ENCODE measurements at places on chromosomes 1 and 21.

DNA sequence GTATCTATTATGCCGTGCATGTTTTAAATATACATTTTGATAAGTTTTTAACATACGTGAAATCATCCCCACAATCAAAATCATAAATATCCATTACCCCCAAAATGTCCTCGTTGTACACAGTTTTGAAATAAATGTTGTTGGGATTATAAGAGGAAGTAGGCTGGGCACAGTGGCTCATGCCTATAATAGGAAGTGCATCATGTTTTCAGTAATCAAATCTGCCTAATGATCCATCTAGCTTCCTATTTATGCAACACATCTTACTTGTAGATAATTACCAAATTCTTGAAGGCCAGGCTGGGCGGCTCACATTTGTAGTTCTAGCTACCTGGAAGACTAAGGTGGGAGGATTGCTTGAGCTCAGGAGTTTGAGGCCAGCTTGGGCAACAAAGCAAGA lies 15.0 kb upstream of the IFNGR2 start:
- no peak for DNase-seq

GRCh38 chr1:100806601-100807000 lies 87.1 kb downstream of the VCAM1 start:
- DNase-seq: no peak

DNA sequence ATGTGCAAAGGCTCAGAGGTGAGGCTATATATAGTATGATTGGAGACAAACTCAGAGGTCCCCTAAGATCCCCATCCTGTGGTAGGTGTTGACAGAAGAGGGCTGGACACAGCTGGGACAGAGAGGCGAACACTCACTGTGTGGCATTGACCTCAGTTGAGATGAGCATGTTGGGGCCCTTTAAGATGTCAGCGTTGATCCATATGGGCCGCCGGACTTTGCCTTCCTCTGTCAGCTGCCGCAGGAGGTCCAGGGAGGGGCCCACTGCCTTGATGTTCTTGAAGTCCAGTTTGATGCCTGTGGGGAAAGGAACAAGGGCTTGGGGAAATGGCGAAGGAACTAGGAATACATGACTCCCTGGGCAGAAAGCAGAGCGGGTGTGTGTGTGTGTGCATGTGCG lies 8.8 kb downstream of the FAM151A start:
- no peak for DNase-seq

GRCh38 chr1:64426681-64427080 lies 43.2 kb upstream of the CACHD1 start:
- DNase-seq: no peak

DNA sequence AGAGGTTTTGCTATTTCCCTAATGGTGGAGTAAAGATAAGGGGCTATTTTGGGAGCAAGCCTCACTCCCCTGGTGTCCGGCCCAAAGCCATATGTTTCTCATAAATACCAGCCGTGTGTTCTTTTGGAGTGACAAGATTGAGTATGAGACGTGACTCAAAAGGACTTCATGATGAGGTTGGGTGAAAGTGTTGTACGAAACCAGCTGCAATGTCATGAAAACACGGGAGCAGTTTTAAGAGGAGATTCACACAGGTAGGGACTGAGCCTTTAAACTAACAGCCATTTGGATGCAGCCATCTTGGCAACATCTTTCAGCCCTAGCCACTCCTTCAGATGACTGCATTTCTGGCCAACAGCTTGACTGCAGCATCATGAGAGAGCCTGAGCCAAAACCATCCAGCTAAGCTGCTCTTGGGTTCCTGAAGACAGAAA lies 532.3 kb upstream of the USP24 start:
- DNase-seq: no peak

GRCh38 chr1:10834770-10835412 lies 38.4 kb upstream of the CASZ1 start:
- DNase-seq: no peak

GRCh38 chr1:17119076-17119772 lies at the start of gene PADI2:
PADI2 (minus strand) TSS chr1:17119451; CDS start chr1:17119371, 80 bp downstream.
- no peak for DNase-seq

DNA sequence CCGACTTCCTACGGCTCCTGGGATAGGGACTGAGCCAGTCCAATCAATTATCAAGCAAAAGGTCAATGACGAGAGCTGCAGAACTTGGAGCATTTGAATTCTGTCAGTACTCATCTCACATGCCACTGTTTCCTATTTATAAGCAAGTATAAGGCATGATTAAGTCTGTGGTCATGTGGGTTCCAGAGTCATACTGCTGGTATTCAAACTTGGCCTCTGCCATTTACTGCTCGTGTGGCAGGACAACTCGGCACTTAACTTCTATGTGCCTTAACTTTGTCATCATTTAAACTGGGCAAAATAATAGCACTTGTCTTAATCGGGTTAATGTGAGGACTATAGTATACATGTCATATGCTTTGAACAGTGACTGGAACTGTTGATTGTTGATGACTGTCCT lies 44.9 kb upstream of the TNFSF18 start:
- no peak for DNase-seq

DNA sequence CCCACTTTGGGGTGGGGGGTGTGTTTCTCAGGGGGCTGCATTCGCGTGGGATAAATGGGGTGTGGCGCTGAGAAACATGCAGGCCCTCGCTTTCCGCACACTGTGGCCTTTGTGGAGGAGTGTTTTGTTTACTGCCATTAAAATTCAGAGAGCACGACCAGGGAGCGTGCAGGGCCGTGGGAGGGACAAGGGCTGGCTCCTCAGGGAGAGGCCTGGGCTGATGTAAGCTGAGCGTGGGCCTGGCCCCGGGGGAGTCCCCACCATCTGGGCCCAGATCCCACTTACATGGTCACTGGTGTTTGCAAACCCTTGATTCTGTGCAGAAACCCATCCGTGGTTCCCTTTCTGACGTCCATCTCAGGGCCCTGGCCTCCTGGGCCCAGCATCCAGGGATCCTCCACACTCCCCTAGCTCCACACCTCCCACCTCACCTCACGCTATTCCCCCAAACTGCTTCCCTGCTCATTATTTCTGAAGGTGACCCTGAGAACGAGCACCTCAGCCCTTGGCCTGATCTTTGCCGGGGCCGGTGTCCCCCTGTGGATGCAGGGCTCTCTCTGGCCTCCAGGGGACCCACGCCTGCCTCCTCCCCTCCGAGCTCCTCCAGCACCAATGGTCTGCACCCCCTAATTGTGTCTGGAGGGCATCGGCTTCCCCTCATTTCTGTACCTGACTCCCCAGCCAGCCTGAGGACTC lies 92.5 kb upstream of the SIM2 start:
- no peak for DNase-seq

DNA sequence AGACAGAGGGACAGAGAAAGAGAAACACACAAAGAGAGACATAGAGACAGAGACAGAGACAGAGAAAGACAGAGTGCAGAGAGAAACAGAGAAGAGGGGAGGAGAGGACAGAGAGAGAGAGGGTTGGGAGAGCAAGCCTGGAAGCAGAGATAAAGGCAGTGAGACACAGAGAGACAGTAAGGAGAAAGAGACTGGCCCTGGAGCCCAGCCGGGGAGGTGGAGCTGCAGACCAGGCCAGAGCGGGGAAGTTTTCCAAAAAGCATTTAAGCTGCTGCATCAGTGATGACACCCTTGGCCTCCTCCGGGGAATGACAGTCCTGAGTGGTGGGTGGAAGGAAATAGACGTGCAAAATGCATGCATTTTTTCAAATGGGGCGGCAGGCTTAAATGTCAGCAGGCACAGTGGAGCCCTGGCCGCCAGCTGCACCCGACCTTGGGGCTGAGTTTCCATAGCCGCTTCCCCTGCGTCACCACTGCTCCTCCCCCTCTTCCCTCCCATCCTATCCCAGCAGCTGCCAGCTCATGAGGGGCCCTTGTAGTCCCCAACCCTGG lies 95.4 kb upstream of the KLHDC7A start:
- DNase-seq: no peak

GRCh38 chr21:34807881-34808568 lies 139.2 kb downstream of the CLIC6 start:
- no peak for DNase-seq

DNA sequence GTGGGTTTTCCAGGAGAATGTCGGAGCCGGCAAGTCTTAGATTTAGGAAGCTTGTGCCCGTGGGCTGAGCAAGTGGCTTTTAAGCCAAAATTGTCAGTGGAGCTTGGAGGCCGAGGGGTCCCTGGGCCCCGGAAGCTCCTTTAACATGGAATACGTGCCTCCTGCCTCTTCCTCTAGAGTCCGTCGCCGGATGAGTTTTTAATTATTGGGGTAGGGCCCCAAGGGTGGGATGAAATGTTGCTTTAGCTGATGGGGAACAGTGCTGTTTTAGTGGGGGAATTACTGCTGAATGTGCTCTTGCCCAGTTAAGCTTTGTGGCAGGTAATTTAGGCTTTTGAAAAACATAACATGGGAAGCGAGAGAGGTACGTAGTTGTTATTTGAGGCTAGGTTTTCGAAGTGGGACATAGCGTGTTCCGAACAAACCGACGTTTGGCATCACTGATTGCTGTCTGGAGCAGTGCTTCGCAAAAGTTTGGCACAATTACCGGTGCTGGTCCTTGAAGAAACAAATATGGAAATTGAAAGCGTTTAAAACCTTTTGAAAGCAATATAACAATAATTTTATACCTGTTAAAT lies 786 bp downstream of the RPL5 start:
- no peak for DNase-seq

DNA sequence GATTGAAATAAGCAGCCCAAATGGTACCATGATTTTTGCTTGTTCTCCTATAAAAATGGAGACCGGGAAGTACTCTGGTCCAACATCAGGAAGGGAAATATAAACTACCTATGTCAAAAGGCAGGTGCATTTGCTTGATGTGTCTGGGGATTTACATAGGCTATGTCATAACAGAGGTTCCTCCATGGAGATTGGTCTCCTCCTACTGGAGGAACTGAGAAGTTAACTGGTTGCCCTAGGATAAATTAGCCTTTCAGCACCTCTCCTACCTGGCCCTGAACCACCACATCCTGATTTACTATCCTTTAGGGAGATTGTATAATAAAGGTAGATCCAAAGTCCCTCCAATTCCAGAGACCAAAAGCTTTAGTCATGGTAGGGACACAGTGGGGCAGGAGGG lies 1109.3 kb upstream of the B3GALT2 start:
- peak; percentile 5 for DNase-seq

- DNase-seq: no peak
These were observed 20.7 kb downstream of the LGR6 start for GRCh38 chr1:202214089-202214843.
